ENCODE measurements at places on chromosomes 5 and 9. TPM values are rescaled to one million over a fixed set of nuclear protein-coding genes. Genes with fewer than 3 reads are reported as not detected.

DNA sequence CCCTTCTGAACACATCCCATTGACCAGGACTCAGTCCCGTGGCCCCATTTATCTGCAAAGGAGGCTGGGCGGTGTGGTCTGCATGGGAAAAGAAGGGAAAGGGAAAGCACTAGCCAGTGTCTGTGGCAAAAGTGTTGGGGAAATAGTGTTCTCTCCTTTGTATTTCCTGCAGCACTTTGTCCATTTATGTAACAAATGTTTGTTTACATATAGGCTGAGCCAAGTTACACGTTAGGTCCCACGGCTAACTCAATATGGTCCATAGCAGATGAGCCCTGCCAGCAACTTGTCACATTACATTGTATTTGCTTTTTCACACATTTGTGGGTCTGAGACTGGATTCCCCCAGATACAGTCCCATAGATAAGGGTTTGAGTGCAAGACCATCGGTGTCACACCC is 260.5 kb downstream of the MSX2 start:
- H3K27ac ChIP-seq: no peak overlapping the region
- H3K36me3 ChIP-seq: no peaks in the 10 kb centered on the region
- DNase-seq: no peak
- no peaks in the 10 kb centered on the region for H3K27me3 ChIP-seq
- no peaks in the 10 kb centered on the region for H3K4me1 ChIP-seq

The SERF1A gene
- total RNA-seq: 4.0 TPM

DNA sequence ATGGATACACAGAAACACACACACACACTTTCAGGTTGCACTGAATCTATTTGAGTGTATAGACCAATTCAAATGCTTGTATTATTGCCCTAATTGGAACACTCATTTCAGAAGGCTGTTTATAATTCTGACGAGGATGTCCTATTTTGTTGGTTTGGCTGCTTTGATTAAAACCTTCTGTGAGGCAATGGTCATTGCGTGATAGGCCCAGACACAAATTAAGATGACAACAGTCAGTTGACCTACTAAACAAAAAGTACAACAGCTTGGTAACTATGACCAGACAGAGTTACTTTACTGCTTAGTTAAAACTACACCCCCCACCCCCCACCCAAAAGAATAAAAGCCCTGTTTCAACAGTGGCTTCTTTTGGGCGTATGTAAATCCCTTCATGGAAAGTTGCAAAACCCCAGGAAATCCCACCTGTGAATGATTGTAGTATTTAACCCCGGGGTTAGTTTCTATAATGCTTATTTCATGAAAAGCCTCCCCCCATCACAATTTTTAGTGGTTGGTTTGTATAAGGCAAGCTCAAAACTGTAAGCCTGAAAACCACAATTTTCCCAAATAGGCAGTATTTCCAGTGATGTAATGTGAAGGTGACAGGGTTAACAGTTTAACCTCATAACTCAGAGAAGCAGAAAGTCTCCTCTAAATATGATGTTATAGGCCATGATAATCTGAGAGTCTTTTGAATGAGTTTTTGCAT is 340.8 kb downstream of the FGF10 start:
- H3K36me3 ChIP-seq: no peaks in the 10 kb centered on the region
- H3K27me3 ChIP-seq: no peaks in the 10 kb centered on the region
- no peak overlapping the region for H3K27ac ChIP-seq
- no peak overlapping the region for H3K4me3 ChIP-seq
- H3K4me1 ChIP-seq: no peaks in the 10 kb centered on the region
- DNase-seq: no peak

DNA sequence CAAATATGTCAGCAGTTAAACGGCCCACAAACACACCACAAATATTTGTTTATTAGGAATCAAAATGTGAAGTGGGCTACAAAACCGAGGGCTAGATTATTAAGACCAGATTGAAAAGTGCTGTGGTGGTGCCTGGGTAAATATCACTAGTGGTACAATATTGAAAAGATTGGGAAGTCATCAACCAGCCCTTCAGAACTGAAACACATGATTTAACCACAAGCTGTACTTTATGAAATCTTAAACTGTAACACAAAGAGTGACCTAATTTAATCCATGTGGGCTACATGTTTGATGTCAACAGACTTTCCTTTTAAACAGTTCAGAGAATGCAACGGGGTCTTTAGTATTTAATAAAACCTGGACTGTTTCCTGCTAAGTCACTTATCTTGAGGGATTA is 182.3 kb downstream of the SPATA31D1 start:
- H3K4me1 ChIP-seq: no peaks in the 10 kb centered on the region
- H3K36me3 ChIP-seq: no peaks in the 10 kb centered on the region
- no peak overlapping the region for H3K4me3 ChIP-seq
- DNase-seq: no peak

GRCh38 chr5:135162661-135163265 is 128.7 kb upstream of the PITX1 start:
- H3K36me3 ChIP-seq: no peaks in the 10 kb centered on the region
- no peak for DNase-seq
- peaks cover 7% of the 10 kb centered on the region for H3K27me3 ChIP-seq
- no peak overlapping the region for H3K4me3 ChIP-seq

GRCh38 chr9:100911273-100911672 is 117.3 kb upstream of the PLPPR1 start:
- H3K36me3 ChIP-seq: no peaks in the 10 kb centered on the region
- no peaks in the 10 kb centered on the region for H3K4me1 ChIP-seq
- no peak for DNase-seq
- no peak overlapping the region for H3K27ac ChIP-seq
- no peaks in the 10 kb centered on the region for H3K27me3 ChIP-seq

The DMGDH gene
- not detected for total RNA-seq

DNA sequence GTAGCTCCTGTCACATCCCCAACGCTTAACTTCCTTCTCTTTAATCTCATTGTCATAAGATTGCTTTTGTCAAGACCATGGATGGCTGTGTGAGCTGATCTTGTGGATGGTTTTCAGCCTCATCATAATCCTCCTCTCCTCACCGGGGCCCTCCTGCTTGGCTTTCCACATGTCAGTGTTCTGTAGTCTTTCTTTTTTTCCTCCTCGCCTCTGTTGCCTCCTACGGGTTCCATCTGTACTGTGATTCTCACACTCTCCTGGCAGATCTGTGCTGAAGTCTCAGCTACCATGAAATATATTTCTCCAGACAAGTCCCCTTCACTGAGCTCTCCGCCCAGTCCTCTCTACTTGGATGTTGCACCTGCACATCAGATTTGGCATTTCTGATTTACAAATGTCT is 34.9 kb upstream of the FAM120AOS start:
- H3K4me1 ChIP-seq: peaks cover 3% of the 10 kb centered on the region
- H3K27me3 ChIP-seq: no peaks in the 10 kb centered on the region

GRCh38 chr5:85931220-85931619 is 686.5 kb upstream of the COX7C start:
- no peaks in the 10 kb centered on the region for H3K36me3 ChIP-seq
- H3K27ac ChIP-seq: no peak overlapping the region
- no peaks in the 10 kb centered on the region for H3K4me1 ChIP-seq
- H3K4me3 ChIP-seq: no peak overlapping the region
- no peak for DNase-seq

The LEAP2 gene
- total RNA-seq: 5.9 TPM

The PTGES gene
- total RNA-seq: 3.5 TPM

DNA sequence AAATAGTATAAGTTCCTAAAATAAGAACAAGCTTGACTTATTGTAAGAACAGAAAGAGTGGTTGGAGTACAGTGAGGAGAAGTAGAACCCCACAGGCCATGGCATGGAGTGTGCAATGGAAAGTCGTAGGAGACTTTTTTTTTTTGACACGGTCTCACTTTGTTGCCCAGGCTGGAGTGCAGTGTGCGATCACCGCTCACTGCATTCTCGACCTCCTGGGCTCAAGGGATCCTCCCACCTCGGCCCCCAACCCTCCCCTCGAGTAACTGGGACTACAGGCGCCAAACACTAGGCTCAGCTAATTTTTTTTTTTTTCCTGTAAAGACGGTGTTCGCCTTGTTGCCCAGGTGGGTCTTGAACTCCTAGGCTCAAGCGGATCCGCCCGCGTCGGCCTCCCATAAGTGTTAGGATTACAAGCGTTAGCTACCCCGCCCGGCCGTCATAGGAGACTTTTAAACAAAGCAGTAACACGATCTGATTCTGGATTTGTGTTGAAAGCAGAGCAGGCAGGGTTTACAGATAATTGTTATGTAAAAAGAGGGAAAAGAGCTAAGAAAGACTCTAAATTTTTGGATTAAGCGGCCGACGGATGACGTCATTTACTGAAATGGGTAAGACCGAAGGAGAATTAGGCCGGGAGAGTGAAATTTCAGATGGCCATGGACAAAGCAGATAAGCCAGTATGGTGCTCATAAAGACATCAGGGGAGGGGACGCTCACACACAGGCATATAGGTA is 752 bp downstream of the TSTD2 start:
- H3K4me3 ChIP-seq: peak overlapping the region; percentile 98
- H3K27me3 ChIP-seq: no peaks in the 10 kb centered on the region
- no peaks in the 10 kb centered on the region for H3K36me3 ChIP-seq
- H3K4me1 ChIP-seq: peaks cover 46% of the 10 kb centered on the region
- H3K27ac ChIP-seq: peak overlapping the region; percentile 98
- peak; percentile 60 for DNase-seq

- H3K4me3 ChIP-seq: no peak overlapping the region
- H3K27ac ChIP-seq: no peak overlapping the region
- DNase-seq: no peak
- H3K27me3 ChIP-seq: peaks cover 15% of the 10 kb centered on the region
These were observed 1.4 kb downstream of the DBH start for GRCh38 chr9:133637451-133638055.

DNA sequence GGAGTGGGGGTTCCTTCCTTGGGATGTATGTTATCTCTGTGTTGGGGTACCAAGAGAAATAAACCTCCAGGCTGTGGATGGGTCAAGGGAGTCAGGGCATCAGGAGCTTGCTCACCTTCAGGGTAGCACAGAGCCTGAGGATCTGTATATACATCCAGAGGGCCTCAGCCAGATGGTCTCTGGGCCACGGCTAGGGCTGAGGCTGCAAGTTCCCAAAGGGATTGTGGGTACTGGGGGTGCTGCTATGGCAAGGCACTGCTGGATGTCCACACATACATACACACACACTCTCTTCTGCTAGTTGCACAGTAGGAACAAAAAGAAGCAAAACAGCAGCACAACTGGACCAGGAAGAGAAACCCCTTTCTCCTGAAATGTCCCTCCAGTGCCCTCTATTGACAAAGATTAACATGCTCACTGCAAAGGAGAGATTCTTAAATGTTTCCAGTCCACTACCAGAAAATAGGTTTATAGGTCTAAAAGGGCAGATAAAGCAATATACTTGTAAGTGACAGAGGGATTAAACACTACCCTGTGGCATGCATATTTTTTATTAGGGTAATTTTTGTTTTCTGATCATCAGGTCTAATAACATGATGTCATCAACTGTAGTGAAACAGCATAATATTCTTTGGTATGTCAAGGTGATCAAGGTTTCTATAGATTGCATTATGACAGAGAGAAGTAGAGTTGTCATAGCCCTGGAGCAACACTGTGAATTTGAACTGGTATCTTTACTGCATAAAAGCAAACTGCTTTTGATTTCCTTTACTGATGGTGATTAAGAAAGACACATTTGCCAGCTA is 56.3 kb upstream of the KCNN2 start:
- H3K27ac ChIP-seq: no peak overlapping the region
- no peaks in the 10 kb centered on the region for H3K36me3 ChIP-seq
- no peaks in the 10 kb centered on the region for H3K4me1 ChIP-seq
- no peak overlapping the region for H3K4me3 ChIP-seq
- DNase-seq: no peak
- H3K27me3 ChIP-seq: no peaks in the 10 kb centered on the region

GRCh38 chr5:114185274-114185673 is 176.6 kb upstream of the KCNN2 start:
- no peaks in the 10 kb centered on the region for H3K27me3 ChIP-seq
- H3K4me1 ChIP-seq: no peaks in the 10 kb centered on the region
- H3K4me3 ChIP-seq: no peak overlapping the region
- DNase-seq: no peak
- H3K27ac ChIP-seq: no peak overlapping the region
- no peaks in the 10 kb centered on the region for H3K36me3 ChIP-seq

GRCh38 chr5:151173711-151174611 is 16.4 kb upstream of the ANXA6 start:
- H3K36me3 ChIP-seq: no peaks in the 10 kb centered on the region
- no peak for DNase-seq
- no peaks in the 10 kb centered on the region for H3K27me3 ChIP-seq
- H3K4me1 ChIP-seq: no peaks in the 10 kb centered on the region

DNA sequence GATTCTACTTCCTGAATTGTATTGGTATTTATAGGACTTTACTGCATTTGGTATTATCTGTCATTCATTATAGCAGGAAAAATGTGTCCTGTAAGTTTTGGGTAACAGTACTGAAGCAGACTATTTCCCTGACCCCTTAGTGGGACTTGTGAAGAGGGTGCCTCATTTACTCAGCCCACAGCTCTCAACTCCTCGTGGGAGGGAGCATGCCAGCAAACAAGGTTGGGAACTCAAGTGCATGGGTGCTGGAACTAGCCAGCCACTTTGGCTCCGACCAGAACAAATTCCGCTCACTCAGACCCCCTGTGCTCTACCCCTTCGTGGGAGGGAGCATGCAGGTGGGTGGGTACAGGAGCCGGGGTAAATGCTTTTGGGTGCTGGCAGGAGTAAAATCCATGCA is 1773.5 kb upstream of the WWC1 start:
- no peaks in the 10 kb centered on the region for H3K36me3 ChIP-seq
- H3K27ac ChIP-seq: no peak overlapping the region
- DNase-seq: no peak
- no peaks in the 10 kb centered on the region for H3K4me1 ChIP-seq
- no peak overlapping the region for H3K4me3 ChIP-seq

The ADCY2 gene
- total RNA-seq: 3.3 TPM

The SLIT3 gene
- 6.7 TPM for total RNA-seq

DNA sequence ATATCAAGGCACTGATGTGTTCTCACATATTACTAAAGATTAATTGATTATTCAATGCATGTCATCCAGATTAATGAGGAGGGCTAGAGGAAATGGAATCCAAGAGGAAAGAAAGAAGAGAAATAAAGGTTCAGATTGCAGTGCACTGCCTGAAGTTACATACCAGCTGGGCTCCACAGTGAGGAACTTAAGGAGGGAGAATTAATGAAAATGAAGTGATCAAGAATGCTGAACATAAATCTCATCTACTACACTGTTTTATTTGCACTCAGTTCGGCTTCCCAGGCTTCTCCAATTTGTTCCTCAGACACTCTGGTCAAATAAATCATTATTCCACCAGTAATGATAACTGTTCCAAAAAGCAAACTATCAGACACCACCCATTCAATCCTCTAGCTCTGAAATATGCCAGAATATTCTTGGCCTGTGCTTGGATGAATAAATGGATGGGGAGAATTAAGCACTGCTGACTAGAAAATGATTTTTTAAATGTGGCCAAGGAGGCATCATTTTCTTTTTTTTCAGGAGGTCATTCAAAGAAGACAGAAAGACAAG is 88.6 kb upstream of the FBN2 start:
- no peak overlapping the region for H3K27ac ChIP-seq
- H3K36me3 ChIP-seq: no peaks in the 10 kb centered on the region
- no peak overlapping the region for H3K4me3 ChIP-seq

The SHISAL2B gene
- total RNA-seq: not detected

The GABRA1 gene
- total RNA-seq: not detected

The PTPRD gene
- 115 TPM for total RNA-seq

The RNF183 gene
- 0.95 TPM for total RNA-seq

The C9orf40 gene
- 4.2 TPM for total RNA-seq

The OLFML2A gene
- 10.2 TPM for total RNA-seq
